ENCODE measurements at places on chromosomes 2 and 18. TPM values are rescaled to one million over a fixed set of nuclear protein-coding genes. Genes with fewer than 3 reads are reported as not detected.

Gene GATA6
- 3.5 TPM for total RNA-seq

Gene ACVR1C
- 0.43 TPM for total RNA-seq

Gene GLI2
- total RNA-seq, result 4.0 TPM

Gene ARID5A
- total RNA-seq, result 6.4 TPM

Gene RBM45
- total RNA-seq, result 27.4 TPM

Gene TEX44
- total RNA-seq, result not detected

Gene AFF3
- 0.34 TPM for total RNA-seq

Gene SLC14A1
- 131 TPM for total RNA-seq

Gene CEP192
- total RNA-seq, result 27.1 TPM

Gene COL3A1
- total RNA-seq, result 3,691 TPM

Gene MYO7B
- not detected for total RNA-seq

Gene SMYD1
- not detected for total RNA-seq

Gene TUBA4A
- 9.4 TPM for total RNA-seq

Gene FOSL2
- total RNA-seq, result 26.6 TPM

Gene COL4A4
- total RNA-seq, result 0.16 TPM

Gene MROH2A
- not detected for total RNA-seq

Gene TUBA3D
- not detected for total RNA-seq

Data from bronchial smooth muscle cell (primary cell).